ENCODE measurements at places on chromosomes 7 and 10.

DNA sequence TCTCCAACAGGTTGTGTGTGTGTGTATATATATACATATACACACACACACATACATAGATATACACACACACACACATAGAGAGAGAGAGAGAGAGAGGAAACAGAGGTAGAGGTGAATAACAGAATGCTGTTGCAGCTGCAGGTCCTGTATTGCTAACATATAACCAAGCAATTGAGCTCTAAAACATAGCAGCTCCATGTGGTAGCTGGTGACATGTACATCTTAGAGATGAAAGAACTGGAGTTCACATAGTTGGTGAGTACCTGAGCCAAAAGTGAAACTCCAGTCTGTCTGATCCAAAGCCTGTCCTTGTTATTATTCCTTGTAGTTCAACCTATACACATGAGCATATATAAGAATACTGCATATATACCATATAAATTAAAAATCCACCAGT is 152.9 kb upstream of the CSTF2T start:
- no peak for DNase-seq

DNA sequence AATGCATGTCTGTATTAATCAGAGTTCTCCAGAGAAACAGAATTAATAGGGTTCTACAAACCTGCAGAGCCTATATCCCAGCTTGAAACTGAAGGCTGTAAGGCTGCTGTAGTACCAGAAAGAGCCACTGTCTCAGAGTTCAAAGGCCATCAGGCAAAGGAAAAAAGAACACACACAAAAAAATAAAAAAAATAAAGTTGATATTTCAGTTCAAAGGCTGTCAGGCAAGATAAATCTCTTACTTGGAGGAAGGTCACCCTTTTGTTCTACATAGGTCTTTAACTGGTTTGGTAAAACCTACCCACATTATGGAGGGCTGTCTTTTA is 12.0 kb upstream of the TMEM26 start:
- no peak for DNase-seq

DNA sequence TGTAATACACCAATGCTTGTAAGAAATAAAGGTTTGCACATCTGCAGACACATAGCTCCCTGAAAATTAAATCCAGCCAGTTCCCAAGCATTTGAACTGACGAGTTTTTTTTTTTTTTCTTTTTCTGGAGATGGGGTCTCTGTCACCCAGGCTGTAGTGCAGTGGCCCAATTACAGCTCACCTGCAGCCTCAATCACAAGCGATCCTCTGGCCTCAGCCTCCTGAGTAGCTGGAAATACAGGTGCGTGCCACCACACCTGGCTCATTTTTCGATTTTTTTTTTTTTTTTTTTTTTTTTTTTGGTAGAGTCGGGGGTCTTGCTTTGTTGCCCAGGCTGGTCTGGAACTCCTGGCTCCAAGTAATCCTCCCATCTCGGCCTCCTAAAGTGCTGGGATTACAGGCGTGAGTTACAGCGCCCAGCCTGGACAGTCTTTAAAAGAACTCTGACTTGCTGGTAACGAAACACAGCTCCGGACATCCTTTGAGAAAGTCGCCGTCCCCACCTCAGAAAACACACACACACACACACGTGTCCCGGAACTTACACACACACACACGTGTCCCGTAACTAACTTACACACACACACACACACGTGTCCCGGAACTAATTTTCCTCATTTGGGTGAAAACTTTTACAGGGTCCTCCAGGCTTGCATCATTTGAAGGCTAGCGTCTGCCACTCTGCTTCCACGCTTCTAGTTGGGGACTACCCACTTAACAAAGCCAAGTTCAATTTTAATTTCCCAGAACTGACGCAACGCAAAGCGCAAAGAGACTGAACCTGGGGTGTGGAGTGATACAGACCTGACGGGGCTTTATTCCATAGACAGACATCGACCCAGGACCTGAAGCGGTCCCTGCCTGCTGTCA is 18.6 kb downstream of the OCM2 start:
- DNase-seq: no peak

- no peak for DNase-seq
Measured at GRCh38 chr7:50119815-50120637, 27.0 kb upstream of the ZPBP start.

DNA sequence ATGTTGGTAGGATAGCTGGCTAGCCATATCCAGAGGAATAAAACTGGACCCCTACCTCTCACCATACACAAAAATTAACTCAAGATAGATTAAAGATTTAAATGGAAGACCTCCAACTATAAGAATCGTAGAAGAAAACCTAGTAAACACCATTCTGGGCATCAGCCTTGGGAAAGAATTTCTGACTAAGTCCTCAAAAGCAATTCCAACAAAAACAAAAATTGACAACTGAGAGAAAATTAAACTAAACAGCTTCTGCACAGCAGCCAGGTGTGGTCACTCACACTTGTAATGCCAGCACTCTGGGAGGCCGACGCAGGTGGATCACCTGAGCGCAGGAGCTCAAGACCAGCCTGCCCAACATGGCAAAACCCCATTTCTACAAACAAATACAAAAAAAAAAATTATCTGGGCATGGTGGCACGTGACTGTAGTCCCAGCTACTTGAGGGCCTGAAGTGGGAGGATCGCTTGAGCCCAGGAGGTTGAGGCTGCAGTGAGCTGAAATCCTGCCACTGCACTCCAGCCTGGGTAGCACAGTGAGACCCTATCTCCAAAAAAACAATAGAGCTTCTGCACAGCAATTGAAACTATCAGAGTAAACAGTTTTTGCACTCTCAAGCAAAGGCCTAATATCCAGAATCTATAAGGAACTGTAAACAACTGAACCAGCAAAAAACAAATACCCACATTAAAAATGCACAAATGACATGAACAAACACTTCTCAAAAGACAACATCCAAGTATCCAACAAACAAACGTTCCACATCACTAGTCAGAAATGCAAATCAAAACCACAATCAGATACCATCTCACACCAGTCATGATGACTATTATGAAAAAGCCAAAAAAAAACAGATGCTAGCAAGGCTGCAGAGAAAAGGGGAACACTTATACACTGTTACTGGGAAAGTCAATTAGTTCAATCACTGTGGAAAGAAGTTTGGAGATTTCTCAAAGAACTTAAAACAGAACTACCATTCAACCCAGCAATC is 4.8 kb downstream of the CRPPA start:
- no peak for DNase-seq

GRCh38 chr7:157692460-157693011 is 355.7 kb downstream of the DNAJB6 start:
- DNase-seq: no peak
